ENCODE measurements at places on chromosomes 2 and 18.
A peak's percentile ranks its signal among the peaks of the same experiment; 100 is the strongest.

GRCh38 chr2:84971510-84972206 lies 697 bp downstream of the KCMF1 start:
- DNase-seq = no peak

DNA sequence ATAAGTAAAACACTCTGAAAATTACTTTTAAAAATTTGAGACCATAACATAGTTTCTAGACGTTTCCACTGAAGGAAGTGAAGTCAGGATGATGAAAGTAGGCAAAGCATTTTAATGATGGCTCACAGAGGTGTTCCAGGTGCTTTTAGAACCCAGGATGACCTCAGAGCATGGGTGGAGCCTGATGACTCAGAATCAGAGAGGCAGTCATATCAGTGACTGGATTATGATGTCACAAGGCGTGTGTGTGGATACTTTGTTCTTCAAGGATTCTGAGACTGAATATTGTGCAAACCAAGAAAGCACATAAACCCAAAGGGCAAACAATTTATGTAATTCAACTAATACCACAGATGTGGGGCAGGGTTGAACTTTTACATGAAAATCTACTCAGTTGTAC lies 208.0 kb upstream of the FBXO11 start:
- peak; percentile 34 for DNase-seq

GRCh38 chr2:57943315-57943714 lies 103.3 kb upstream of the VRK2 start:
- DNase-seq = no peak

- DNase-seq = no peak
Observed at GRCh38 chr18:49028801-49029506, 78.2 kb upstream of the SMAD7 start.

DNA sequence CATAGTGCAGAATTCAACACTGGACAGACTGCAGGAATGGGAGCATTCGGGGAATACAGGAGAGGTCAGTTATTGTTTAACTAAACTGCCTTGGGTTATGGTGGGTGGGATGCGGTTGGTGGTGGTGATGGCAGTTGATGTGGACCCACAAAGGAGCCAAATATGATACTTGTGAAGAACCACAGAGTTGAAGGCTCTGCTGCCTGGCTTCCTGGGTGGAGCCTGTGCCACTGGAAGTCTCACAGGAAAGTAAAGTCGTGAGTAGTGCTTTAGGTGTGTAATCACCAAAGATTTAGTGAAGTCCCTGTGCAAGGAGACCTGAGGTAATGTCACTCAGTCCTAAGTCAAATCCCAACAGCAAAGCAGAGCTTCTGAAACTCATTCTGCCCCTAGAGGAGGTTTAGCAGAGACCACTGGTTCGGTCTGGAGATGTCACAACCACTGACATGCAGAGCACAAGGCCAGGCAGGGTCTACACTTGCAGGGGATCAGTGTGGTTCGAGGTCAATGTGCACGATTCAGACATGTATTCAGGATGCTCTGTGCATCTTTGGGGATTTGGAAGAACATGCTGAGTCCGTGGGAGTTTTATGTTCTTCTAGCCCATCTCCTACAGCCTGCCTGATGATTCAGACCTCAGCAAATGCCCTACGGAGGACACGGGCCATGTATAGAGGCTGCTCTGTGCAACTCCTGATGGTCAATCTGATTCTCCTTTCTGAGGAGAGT lies 1150.9 kb downstream of the RPIA start:
- no peak for DNase-seq

DNA sequence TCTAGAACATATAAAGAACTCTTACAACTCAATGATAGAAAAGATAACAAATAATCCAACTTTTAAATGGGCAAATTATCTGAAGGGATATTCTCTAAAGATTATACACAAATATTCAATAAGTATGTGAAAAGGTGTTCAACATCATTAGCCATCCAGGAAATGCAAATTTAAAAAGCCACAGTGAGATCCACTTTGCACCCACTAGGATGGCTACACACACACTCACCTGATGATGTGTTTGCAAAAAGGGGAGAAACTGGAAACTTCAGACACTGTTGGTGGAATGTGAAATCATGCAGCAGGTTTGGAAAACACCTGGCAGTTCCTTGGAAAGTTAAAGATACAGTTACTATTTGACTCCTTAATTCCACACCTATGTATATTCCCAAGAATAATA lies 87.2 kb upstream of the GYPC start:
- no peak for DNase-seq

DNA sequence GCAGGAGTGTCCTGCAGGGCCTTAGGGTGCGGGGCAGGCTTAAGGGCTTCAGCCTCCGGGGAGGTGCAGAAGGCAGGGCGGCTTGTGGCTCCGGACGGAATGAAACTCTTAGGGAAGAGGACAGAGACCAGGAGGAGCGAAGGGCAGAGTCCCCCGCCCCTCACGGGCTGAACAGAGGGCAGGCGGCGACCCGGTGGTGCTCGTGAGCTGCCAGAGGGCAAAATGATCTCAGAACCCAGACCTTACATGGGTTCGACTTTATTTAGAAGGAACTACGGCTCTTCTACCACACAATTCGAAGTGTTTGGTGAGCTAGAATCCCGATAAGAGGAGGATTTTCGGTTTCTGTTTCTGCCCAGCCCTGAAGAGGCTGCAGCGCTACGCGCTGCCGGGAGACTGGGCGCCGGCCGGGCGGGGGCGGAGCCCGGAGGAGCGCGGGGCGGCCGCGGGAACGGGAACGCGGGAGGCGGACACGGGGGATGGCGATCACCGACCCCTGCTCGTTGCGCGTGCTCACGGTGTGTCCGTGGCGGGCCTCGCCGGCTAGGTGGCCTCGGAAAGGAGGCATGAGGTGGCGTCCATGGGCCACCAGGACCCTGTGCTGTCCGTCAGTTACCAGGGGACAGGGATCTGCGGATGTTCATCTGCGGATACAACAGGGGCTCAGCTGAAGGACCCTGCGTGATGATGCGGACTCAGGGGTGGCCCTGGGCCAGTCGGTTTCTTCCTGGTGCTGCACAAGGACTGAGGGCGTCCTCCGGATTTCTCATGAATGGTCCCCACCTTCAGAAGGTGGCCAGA lies 4.2 kb upstream of the SP100 start:
- no peak for DNase-seq

GRCh38 chr2:22355816-22356433 lies 1029.1 kb upstream of the KLHL29 start:
- peak; percentile 87 for DNase-seq

DNA sequence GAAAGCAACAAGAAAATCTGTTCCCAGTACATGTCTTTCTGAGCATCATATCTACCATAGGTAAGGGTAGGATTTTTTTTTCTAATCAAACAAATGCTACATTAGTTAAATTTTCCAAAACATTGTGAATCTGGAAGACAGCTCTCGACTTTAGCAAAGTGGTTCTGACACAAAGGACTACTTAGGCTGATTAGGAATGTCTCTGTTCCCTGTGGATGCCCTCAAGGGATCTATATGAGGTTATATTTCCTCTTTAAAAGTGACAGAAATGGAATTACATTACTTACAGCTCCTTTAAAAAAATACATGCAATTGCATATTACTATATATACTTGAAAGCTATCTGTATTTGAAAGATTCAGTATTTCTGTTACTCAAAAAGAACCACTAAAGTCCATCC lies 15.4 kb downstream of the NYAP2 start:
- no peak for DNase-seq

DNA sequence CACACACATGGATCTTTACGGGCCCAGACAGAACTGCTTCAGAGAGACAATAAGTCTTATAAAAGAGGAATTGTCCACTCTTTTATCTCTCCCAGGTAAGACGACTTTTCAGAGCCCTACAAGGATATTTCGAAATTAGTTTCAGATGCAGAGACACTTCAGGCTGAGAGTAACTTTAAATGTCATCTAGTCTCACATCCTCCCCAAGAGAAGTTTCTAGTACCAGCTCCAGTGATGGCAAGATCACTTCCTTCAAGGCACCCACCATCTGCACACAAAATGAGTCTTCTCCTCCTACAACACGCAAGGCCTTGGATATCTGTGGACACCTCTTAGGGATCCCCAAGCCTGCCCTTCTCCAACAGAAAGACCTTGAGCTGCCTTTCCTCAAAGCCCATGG lies 39.0 kb upstream of the KLHL29 start:
- DNase-seq = no peak

GRCh38 chr18:61891894-61892293 lies 913 bp downstream of the RNF152 start:
- no peak for DNase-seq

GRCh38 chr2:36729067-36729466 lies 32.6 kb downstream of the VIT start:
- no peak for DNase-seq

GRCh38 chr2:166163775-166164174 lies 36.0 kb upstream of the SCN1A start:
- no peak for DNase-seq

- DNase-seq = peak; percentile 79
Observed at GRCh38 chr2:43018179-43019024, 208.0 kb downstream of the ZFP36L2 start.

DNA sequence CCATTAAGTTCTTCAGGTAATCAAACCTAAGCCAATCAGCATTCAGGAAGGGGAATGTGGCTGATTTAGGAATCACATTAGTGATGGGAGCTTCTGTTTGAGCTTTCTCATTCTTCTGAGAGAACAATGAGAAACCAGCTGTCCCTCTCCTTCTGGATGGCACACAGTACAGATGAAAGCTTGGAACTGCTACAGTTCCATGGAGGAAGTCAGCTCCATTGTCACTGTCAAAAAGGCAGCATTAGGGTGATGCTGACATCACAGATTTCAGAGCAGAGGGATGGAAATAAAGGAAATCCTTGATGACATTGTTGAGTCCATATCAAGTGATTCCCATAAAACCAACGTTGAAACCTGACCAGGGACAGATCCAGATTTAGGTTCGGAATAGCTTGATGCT lies 36.1 kb upstream of the ACYP2 start:
- DNase-seq = no peak

DNA sequence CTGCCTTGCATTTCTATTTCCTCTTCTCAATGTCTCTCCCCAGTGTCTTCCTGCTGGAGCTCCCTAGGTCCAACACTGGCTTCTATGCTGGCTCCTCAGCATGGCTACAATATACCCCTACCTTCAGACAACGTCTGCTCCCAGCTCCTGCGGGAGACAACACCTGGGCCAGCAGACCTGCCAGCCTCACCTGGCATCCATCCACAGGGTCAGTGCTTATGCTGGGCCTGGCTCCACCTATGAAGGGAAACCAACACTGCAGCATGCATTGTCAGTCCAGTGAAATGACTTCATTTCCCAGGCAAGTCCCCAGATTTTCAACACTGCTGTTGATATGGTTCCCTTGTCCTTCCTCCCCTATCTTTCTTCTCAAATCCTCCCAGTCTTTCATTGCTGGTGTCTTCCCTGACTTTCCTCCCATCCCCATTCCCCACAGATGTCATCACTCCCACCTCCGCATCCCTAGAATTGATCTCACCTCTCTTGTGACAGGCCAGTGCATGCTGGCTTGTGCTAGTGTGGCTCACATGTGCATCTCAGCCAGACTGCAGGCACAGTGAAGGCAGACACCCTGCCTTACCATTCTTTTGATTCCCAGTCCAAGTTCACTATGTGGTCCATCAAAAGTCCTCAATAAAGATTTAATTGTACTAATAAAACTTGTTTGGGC lies 98.0 kb downstream of the MYO5B start:
- no peak for DNase-seq

- no peak for DNase-seq
Observed at GRCh38 chr2:237863102-237863511, 3.7 kb downstream of the RAMP1 start.

DNA sequence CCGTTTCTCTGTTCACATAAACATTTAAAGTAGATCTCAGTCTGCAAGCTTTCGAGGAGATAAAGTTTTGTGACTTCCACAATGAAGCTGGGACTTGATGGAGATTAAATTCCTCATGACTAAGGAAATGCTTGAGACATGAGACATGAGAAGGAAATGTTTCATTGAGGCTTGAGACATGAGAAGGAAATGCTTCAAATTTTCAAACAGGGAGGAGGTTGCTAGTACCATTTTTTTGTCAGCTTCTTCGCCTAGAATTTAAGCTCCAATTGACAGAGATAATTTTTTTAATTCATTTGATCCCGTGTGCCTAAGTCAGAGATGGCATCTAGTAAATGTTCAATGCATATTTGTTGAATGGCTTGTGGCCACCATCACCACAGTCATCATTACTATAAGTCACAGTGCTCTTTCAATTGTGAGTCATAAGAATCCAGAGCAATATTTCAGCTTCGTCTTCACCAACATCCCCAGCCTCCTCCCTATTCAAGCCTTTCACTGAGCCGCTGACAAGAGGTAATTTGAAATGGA lies 543 bp upstream of the MARCHF4 start:
- no peak for DNase-seq

- DNase-seq = no peak
Observed at GRCh38 chr18:11155034-11155759, 5.8 kb upstream of the PIEZO2 start.

DNA sequence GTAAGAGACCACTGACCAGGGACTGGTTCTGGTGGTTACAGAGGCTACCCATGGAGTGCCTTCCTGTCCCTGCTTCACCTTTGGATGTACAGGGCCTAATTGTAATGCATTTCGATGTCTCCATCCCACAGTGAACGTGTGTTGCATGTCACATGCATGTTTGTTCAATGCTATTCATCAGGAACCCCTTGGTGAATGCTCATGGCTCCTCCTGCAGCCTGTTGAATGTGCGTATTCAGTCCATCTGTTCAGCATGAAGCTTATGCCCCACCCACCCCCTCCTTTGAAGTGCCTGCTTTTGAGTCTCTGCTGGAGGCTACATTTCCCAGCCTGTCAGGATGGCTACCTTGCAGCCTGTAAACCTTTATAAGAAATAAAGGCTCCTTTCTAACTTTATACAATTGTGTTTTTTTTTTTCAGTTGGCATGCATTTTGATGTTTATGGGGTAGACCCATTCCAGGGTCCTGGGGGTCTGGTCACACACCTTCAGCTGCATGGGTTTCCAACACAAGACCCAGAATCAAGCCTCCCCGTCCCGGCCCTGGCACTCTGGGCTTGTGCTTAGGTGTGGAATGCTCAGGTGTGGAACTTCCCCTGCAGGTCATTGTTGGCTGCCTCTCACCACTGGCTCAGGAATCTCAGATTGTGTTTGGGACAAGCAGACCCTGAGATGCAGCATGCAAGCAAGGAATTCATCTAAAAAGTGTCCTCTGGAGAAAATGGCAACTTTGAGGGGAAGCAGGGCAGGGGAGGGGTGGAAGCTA lies 238.8 kb upstream of the HDAC4 start:
- no peak for DNase-seq
